ENCODE measurements at places on chromosomes 16 and 17.

GRCh38 chr17:6305613-6306360, 129.1 kb downstream of the AIPL1 start:
- no peak for DNase-seq

DNA sequence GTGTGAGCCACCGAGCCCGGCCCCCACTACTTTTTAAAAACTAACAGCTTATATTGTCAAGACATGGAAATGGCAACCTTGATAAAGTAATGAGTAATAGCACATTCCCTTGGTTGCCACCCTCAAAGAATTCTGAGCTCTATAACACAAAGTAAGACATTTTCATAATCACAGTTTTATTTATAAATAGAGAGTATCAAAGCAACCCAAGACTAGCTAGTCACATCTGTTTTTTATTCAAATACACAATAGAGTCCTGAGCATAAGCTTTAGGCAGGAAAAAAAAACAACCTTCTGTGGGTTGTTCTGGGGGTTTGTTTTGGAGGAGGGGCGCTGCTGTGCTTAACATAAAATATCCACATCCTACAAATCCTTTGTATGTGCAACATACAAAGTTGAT, 68.7 kb downstream of the CEP95 start:
- DNase-seq: no peak

DNA sequence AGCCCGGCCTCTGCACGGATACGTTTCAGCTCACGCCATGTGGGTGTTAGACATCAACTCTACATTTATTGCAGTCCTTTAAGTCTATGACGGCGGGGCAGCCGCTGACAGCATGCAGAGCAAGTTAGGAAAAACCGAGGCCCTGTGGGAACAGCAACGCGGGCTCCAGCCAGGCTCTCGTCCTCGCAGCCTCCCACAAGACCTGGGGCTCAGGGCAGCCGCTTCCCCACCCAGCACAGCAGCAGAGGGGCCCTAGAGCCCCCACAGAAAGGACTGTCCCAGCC, 3.7 kb upstream of the MRPS34 start:
- DNase-seq: no peak

DNA sequence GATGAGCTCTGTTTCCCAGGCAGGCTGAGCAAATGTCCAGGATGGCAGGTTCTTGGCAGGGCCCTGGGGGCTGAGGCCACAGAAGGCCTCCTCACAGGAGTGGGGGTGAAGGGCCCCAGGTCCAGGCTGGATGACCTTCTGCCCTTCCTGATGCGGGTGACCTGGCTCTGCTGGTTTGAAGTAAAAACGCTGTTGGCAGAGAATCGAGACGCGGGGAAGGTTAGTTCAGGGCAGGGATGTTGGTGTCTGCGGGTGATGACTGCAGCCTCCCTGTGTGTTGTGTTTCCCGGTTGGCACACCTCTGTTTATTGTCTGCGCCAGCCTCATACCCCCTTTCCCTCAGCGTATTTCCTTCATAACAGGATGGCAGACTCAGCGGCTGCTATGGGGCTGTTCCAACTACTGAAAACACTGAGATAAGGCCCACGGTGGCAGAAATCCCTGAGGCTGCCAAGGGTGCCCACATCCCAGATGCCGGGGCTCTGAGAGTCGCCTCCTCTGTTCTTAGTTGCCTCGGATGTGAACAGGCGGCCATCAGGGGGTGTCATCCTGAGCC, 104.6 kb downstream of the METRNL start:
- DNase-seq: no peak

GRCh38 chr17:7553356-7553755, 4.5 kb downstream of the TNFSF12 start:
- DNase-seq: no peak

- no peak for DNase-seq
These were observed 9.5 kb upstream of the MRPL12 start for GRCh38 chr17:81693509-81694210.

- no peak for DNase-seq
These were observed 5.9 kb upstream of the SLC16A5 start for GRCh38 chr17:75081611-75082540.

- no peak for DNase-seq
These were observed 12.9 kb downstream of the ZNRF1 start for GRCh38 chr16:75011634-75012307.

- no peak for DNase-seq
These were observed 32.9 kb downstream of the CPSF4L start for GRCh38 chr17:73228748-73229236.

DNA sequence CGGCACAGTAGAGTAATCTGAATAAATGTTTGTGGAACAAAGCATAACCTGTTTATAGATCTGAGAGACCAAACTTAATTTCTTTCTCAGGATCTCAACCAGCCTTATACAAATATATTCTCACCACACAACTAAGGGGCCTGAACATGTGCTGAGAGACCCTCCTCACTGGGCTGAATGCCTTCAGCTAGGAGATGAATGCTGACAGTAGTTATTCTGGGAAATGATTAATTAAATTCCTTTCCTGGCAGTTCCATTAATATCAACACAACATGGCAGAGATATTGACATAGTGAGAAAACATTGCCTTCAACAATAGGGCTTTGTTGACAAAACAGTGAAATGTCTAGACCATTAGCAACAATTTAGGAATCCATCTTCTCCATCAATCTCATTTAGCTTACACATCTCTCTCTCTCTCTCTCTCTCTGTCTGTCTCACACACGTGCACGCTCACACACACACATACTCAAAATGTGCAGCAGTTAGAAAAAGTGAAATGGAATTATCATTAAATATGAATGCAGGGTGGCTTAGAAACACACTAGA, 780.8 kb upstream of the CDH8 start:
- no peak for DNase-seq

DNA sequence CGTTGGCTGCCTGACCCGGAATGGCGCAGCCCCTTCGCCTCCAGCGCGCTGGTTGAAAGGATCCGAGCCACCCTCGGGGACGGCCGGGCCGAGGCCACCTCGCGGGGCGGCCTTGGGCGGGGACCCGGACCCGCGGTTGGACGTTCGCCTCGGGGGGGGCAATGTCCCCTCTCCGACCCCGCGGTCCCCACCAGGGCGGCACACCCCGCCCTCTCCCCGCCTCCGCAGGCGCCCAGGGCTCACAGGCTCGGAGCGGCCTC, 1.0 kb upstream of the SOX8 start:
- no peak for DNase-seq

DNA sequence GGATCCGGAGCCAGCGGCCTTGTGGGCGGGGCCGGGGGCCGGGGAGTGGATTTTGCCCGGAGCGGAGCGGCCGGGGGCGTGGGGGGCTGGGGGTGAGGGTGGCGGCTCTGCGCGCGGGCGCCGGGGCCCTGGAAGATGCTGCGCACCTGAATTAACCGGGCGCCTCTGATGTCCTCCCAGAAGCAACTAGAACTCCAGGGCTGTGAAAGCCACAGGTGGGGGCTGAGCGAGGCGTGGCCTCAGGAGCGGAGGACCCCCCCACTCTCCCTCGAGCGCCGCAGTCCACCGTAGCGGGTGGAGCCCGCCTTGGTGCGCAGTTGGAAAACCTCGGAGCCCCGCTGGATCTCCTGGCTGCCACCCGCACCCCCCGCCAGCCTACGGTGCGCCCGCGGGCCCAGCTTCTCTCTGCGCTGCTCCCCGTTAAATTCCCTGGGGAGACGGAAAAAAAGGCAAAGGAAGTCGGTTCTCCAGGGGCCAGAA, 549 bp downstream of the SLC26A11 start:
- DNase-seq: peak; percentile 12

GRCh38 chr17:16997514-16998429, 25.9 kb upstream of the TNFRSF13B start:
- DNase-seq: no peak

GRCh38 chr16:921321-921905, 49.4 kb downstream of the LMF1 start:
- no peak for DNase-seq

- no peak for DNase-seq
These were observed 103.6 kb upstream of the HS3ST2 start for GRCh38 chr16:22710326-22710725.

GRCh38 chr16:23148513-23149266, 562 bp downstream of the USP31 start:
- DNase-seq: peak; percentile 38

DNA sequence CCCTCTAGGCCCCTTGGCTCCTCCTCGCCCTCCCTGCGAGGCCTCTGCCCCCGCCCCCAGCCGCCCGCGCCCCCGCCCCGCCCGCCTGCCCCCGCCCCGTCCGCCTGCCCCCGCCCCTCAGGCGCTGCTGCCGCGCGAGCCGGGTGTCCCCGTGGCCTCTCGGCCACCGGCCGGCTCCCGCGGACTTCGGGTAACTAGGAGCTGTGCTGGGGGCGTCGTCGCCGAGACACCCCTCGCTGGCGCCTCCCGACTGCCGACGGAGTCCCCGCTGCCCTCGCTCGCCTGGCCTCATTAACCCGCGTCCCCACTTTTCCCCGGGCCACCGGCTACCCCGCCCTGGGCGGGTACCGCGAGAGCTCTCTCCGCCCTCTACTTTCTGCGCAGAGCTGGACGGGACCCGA, at the start of gene TLCD1:
TSS of gene TLCD1 (minus strand) at position 8 of the 401 bp plus-strand sequence. CDS start 136 bp downstream, outside the sequence.
- peak; percentile 59 for DNase-seq
